Mesendoderm (in vitro differentiated cells): ENCODE measurements at places on chromosomes 12 and 14.

GRCh38 chr12:126038434-126038833, 973.2 kb downstream of the AACS start:
- no peak for DNase-seq

DNA sequence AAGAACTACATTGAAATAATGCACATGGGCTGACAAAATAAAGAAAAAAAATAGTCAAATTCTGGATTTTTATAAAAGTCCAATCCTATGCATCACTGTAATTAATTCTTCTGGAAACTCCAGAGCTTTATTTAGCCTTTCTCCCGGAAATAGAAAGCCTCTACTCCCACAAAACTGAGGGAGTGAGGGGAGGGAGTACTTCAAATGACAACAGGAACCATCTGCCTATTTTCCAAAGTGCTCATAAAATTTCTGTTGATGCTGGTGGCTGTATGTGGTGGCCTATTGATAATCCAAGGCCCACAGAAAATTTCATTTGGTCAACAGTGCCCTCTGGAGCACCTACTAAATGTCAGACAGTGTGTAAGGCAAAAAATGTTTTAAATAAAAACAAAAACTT, 64.6 kb downstream of the KIF21A start:
- DNase-seq = no peak

DNA sequence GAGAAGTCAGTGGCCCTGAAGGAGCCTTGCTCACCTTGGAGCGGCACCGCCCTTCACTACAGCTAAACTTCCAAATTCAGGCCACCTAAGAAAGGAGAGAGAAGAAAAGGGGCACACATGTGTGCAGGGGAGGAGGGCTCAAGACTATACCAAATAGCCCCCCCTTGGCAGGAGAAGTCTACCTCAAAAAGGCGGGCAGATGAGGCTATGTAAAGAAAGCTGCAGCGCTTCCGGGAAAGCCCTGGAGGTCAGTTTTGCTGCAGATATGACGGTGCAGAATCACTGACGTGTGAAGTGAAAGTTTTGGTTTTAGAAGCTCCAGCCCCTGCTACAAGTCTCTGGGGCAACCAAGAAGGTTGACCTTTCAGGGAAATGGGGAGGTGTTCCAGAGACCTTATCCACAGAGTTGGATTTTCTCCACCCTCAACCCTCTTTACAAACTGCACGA, 48.2 kb upstream of the PNMA1 start:
- no peak for DNase-seq

DNA sequence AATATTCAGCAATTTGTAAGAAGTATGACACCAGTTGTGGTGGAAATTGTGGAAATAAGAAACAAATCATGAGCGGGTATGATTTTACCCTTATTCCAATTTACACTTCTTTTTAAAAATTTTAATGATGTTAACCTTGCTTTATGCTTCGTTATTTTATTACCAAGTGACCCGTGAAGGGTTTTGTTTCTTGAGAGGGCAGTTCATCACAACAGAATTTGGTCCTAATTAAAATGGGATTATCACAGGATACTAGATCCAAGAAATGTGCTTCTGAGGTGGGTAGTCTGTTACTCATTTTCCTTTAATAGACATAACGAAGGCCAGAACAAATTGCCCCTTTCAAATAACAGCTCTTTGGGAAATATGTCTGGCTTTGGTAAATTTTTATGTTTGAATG, 25.5 kb upstream of the RASSF8 start:
- DNase-seq = no peak

GRCh38 chr12:49946497-49946896, 4.0 kb upstream of the AQP2 start:
- DNase-seq = no peak
